ENCODE measurements at places on chromosomes 7 and 10.

- DNase-seq, result no peak
These were observed 367.3 kb upstream of the ZWINT start for GRCh38 chr10:56728349-56728748.

- DNase-seq, result no peak
These were observed 498.6 kb downstream of the GLRX3 start for GRCh38 chr10:130634816-130635215.

DNA sequence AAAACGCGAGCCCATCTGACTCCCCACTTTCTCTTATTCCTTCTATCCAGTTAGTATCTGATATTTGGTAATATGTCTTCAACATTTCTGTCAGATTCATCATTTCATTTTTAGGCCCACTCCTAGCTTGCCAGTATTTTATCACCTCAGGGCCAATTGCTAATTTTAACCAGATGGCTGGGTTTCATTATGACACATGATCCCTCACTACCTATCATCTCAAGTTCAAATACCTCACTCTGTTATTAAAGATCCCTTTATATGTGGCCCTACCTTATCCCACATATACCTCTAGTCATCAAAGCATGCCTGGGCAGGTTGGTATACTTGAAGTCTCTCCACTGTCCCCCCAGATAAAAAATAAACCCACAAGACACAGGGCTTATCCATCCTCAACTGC is 104.9 kb downstream of the RNLS start:
- no peak for DNase-seq

DNA sequence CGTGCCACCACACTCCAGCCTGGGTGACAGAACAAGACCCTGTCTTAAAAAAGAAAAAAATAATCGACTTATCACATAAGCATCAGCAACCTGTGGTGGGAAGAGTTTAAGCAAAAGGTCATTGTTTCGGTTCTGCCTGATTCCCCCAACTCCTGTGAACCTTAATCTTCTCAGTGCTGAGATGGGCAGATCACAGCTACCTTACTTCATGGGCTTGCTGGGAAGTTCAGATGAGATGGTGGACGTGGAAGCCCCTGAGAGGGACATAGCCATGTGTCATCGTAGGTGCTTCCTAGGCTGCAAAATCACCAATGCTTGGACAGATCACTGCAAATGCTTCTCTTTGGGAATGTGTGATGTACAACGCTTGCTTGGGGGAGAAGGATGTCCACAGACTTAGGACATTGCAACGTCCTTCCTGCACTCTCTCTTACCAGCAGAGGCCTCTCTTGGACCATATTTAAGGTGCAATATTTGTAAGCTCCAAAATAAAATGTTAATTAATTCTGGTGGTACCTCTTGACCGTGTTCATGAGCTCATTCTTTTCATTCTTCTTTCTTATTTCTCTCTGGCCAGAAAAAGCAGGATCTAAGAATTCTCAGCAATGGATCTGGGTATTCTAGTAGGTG is 8.6 kb downstream of the GJD4 start:
- no peak for DNase-seq

GRCh38 chr10:43862756-43863155 is 214.1 kb upstream of the ZNF32 start:
- no peak for DNase-seq

GRCh38 chr10:14391342-14391741 is 60.6 kb upstream of the FRMD4A start:
- DNase-seq, result no peak

GRCh38 chr10:110340122-110340521 is 35.4 kb upstream of the SMNDC1 start:
- no peak for DNase-seq

GRCh38 chr10:132493246-132493755 is 44.3 kb upstream of the INPP5A start:
- DNase-seq, result no peak

GRCh38 chr10:97813311-97813710 is 36.3 kb upstream of the GOLGA7B start:
- no peak for DNase-seq

GRCh38 chr10:118595598-118596425 is at the start of gene PRLHR:
PRLHR (minus strand) TSS chr10:118595648; CDS start chr10:118595244, 404 bp downstream.
- DNase-seq, result no peak

DNA sequence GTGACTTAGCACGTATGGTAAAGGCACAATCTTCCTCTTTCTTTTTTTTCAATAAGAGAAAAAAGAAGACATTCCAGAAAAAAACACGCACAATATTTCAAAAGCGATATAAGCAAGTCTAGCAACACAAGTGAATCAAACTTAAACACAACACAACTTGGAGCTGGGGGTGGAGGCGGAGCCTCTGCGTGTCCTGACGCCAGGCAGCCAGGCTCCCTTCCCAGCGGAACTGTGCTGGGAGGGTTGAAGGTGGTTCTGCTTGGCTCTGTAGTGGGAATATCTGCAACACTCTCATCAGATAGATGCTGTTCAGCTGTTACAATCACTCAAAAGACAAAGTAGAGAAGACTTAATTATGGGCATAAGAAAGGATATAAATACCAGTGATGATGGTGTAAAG is 211.4 kb downstream of the WDR37 start:
- DNase-seq, result no peak

GRCh38 chr7:2815875-2816245 is 28.2 kb downstream of the GNA12 start:
- no peak for DNase-seq

GRCh38 chr10:101774589-101775272 is 1.2 kb downstream of the FGF8 start:
- no peak for DNase-seq

- DNase-seq, result peak; percentile 20
These were observed 43.8 kb downstream of the PTPN12 start for GRCh38 chr7:77580762-77581350.

- DNase-seq, result no peak
These were observed 58.9 kb downstream of the PIP4K2A start for GRCh38 chr10:22655312-22655981.

DNA sequence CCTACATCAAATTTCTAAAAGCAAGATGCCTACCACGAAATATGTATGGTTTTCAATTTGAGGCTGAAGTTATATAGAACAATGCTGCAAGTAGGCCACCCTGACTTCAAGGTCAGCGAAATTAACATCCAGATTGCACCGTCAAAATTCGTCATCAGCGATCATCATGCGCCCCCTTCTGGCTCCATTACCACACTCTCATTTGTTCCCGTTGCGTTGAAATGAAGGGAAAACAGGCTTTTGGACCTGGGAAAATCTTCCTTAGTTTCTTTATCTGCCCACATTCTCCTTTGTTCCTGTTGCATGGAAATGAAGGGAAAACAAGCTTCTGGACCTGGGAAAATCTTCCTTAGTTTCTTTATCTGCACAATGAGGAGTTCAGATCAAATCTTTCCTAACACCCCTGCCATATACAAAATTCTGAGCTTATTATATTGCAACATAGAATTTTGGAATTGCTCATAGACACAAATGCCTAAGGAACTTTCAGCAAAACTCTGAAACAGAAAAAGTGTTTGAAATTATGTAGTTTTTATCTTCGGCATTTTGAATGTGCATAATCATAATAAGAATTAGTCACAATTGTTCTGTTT is 98.2 kb upstream of the PRKCQ start:
- DNase-seq, result no peak

GRCh38 chr7:25192043-25192442 is 36.2 kb downstream of the NPVF start:
- no peak for DNase-seq

- no peak for DNase-seq
These were observed 305.5 kb downstream of the C7orf25 start for GRCh38 chr7:42606193-42606905.

- no peak for DNase-seq
These were observed 8.4 kb downstream of the PLXDC2 start for GRCh38 chr10:19824381-19825342.

GRCh38 chr7:96126382-96126781 is 195.5 kb downstream of the SLC25A13 start:
- no peak for DNase-seq

DNA sequence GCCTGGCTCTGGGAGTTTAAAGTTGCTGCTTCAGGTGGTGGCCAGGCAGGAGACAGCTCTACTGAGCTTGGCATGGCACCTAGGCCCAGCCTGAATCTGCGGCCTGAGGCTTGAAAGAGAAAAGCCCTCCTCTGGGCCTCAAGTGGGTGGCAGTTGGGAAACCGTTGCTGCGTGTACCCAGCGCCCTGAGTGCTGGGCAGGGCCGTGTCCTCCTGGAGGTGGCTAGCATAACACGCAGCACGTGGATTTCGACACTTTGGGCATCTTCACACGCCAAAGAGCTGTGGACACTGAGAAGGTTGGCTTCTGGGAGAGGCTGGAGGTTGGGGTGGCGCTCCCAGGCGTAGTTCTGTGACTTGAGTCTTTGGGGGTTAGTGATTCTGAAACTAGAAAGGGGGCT is 2.5 kb downstream of the ZNF316 start:
- no peak for DNase-seq

DNA sequence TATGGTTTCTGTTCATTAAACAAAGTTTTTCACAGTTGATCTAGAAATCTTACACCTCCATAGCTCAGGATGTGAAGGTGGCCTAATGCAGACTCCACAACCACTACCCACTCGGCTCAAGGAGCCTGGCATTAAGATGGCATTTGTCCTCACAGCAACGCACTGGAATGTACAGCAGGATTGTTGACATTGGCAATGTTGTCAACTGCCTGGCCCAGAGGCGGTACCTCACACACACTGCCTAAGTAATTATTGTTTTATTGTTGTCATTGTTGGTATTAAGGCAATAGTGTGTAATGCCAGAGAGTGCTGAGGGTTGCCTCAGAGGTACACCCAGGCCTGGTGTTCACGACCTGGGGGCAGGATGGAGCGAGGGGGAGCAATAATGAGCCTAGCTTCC is 38.3 kb downstream of the LRRC18 start:
- no peak for DNase-seq

DNA sequence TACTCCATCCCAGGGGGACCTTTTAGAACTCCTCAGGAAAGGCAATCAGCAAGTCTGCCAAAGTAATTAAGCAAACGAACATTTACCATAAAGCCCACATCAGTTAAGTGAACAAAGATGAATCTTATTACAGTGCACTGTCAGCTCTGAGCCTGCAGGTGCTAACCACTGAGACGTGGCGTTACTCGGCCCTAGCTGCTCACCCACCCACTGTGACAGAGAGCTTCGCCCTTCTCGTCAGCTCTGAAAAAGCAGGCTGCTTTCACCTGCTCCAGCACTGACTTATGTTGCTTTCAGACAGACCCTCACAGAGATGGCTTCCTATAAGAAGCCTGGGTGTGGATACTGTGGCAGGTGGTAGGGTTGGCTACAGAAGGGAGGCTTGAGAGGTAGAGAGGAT is 57.7 kb upstream of the KCNIP2 start:
- DNase-seq, result no peak

- no peak for DNase-seq
These were observed 16.6 kb downstream of the BAG3 start for GRCh38 chr10:119667562-119668328.

- DNase-seq, result no peak
These were observed 65.5 kb downstream of the LARP4B start for GRCh38 chr10:865924-866576.

- DNase-seq, result no peak
These were observed 5.7 kb downstream of the ZNF783 start for GRCh38 chr7:149267733-149268132.

DNA sequence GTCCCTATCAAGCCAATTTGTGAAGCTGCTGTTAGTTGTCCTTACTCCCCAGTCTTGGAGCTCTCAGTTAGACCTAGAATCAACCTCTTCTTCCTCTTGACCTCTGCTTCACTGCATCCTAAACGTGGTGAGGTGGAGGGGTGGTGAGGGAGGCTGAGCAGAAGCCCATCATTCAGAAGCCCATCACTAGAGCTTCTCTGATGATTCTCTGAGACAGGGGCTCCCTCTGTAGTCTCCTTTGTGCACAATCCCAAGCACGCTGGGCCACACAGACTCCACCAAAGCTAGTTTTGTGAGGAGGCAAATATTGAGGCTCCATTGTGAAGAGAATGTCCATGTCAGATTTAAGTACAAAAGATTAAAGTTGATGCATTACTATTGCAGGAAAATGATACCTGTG is 163.8 kb upstream of the PRSS1 start:
- DNase-seq, result no peak

DNA sequence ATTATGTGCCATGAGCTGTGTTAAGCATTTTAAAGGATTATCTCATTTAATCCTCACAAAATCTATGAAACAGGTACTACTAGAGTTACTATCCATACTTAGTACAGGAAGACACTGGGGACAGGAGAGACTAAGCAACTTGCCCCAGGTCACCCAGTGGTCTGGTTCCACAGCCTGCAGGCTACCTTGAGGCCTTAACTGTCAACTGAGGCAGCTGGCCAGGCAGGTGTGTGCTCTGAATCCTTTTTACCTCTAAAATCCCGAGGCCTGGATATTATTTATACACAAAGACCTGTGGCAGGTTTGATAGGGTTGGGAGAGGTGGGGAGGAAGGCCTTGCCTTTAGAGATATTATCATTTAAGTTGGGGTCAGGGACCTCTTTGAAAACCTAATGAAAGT is 3.1 kb downstream of the ZNF777 start:
- DNase-seq, result no peak

GRCh38 chr10:125213541-125214282 is 53.3 kb upstream of the CTBP2 start:
- no peak for DNase-seq

- DNase-seq, result no peak
These were observed 1202.3 kb upstream of the LRRTM3 start for GRCh38 chr10:65723525-65723924.

- no peak for DNase-seq
These were observed 35.3 kb downstream of the INPP5F start for GRCh38 chr10:119761106-119761505.

DNA sequence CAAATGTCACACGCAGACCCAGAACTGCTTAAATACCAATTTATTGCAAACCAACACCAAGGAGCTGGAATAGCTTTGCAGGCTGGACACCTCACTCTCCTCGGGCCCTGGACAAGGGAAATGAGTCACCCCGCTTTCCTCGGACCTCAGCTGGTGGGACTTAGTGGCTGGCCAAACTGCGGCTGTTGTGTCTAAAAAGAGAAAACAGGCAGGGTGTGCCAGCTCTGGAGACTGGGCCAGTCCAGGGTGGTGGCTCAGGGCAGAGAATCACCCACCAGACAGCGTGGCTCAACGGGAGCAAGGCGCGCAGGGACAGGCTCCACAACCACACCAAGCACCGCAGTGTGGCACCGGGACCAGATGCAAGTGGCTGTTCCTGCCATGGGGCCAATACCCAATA is 58.2 kb upstream of the CAMK2B start:
- DNase-seq, result no peak

Data from NCI-H2107 (cell line).